Progenitor cell of endocrine pancreas (in vitro differentiated cells): ENCODE measurements at places on chromosomes 4 and X. TPM values are rescaled to one million over a fixed set of nuclear protein-coding genes. Genes with fewer than 3 reads are reported as not detected.

- no peak overlapping the region for H3K27ac ChIP-seq
- H3K27me3 ChIP-seq = peaks cover 42% of the 10 kb centered on the region
- DNase-seq = peak; percentile 77
Observed at GRCh38 chr4:8675383-8675782, 82.8 kb downstream of the CPZ start.

Gene BBS12
- 4.6 and 4.9 TPM in 2 replicates for total RNA-seq

GRCh38 chr4:23337292-23337691 is 552.6 kb downstream of the PPARGC1A start:
- H3K4me3 ChIP-seq = no peak overlapping the region
- no peaks in the 10 kb centered on the region for H3K27me3 ChIP-seq
- no peaks in the 10 kb centered on the region for H3K36me3 ChIP-seq
- peaks cover 3% of the 10 kb centered on the region for H3K4me1 ChIP-seq
- DNase-seq = no peak
- H3K27ac ChIP-seq = no peak overlapping the region

- DNase-seq = no peak
- H3K4me1 ChIP-seq = no peaks in the 10 kb centered on the region
Observed at GRCh38 chr4:66629927-66630326, 915.4 kb downstream of the CENPC start.

- H3K27ac ChIP-seq = peak overlapping the region; percentile 57
- peaks cover 1% of the 10 kb centered on the region for H3K36me3 ChIP-seq
- peaks cover 62% of the 10 kb centered on the region for H3K4me1 ChIP-seq
- H3K4me3 ChIP-seq = no peak overlapping the region
- no peak for DNase-seq
Observed at GRCh38 chrX:17412692-17413091, 37.7 kb downstream of the NHS start.

- H3K27me3 ChIP-seq = no peaks in the 10 kb centered on the region
- H3K36me3 ChIP-seq = no peaks in the 10 kb centered on the region
- peaks cover 5% of the 10 kb centered on the region for H3K4me1 ChIP-seq
Observed at GRCh38 chr4:101941816-101942358, 151.4 kb downstream of the BANK1 start.

DNA sequence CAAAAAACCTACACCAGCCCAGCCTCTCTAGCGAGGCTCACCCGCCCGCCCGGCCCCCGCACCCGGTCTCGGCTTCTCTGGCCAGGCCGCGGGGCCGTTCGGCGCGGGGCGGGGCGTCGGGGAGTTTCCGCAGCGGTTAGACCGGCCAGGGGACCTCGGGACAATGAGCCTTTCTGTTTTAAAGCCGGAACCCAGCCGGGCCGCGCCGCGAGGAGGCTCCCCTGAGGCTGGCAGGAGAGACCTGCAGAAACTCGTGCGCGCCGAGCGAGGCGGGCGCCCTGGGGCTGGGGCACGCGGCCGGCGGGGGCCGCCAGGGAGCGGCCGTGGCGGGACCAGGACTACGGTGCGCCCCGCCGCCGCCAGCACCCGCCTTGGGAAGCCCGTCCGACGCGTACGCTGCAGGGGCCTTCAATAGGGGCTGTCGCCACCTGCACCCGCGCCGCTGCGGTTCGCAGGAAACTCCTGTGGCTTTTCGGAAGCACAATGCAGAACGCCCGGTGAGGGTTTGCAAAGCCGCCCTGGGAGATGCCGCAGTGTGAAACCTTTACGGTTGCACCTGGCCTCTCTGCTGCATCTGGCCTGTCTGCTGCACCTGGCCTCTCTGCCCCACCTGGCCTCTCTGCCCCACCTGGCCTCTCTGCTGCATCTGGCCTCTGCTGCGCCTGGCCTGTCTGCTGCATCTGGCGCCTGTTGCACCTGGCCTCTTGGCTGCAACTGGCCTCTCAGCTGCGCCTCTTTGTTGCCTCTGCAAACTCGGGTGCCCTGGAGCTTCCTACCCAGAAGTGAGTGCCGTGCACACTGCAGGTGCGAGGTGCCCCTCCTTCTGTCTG is 63.9 kb downstream of the TRAPPC11 start:
- H3K27me3 ChIP-seq = peaks cover 5% of the 10 kb centered on the region
- H3K4me3 ChIP-seq = peak overlapping the region; percentile 72
- no peaks in the 10 kb centered on the region for H3K36me3 ChIP-seq
- peaks cover 7% of the 10 kb centered on the region for H3K4me1 ChIP-seq

DNA sequence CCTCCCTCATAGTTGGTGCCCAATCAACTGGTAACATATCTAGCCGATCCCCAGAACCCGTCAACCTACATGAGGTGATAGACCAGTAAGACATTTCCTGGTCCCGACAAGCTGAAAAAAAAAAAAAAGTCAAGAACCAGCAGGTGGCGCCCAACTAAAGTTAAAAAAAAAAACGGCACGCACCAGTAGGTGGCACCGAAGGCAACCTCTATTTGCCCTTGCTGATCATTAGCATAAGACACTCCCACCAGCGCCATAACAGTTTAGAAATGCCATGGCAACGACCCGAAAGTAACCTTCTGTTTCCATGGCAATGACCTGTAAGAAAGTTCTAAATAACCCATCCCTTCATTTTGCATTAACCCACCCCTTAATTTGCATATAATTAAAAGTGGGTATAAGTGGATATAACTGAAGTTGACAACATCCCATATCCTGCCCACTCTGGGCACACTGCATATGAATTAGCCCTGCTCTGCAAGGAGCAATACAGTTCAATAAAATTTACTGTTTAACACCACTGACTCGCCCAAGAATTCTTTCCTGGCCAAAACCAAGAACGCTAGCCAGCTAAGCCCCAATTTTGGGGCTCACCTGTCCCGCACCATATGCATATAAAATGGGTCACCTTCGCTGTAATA is 83.9 kb upstream of the SPANXB1 start:
- no peak overlapping the region for H3K4me3 ChIP-seq
- H3K36me3 ChIP-seq = no peaks in the 10 kb centered on the region
- no peaks in the 10 kb centered on the region for H3K27me3 ChIP-seq
- peaks cover 4% of the 10 kb centered on the region for H3K4me1 ChIP-seq

DNA sequence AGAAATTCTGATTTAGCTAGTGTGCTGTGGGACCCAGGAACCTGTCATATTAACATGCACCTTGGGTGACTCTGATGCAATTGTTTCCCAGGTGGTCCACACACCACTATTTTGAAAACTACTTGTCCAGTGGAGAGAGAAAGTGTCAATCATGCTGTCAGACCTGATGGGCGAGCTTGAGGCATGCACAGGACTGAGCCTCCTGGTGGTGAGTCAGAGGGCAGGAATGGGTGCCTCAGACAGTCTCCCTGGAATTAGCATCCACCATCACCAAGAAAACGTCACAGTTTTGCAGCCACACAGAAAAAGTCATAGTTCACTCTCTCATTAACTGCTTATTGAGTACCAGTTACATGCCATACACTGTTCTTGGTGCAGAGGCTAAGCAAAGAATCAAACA is 181.8 kb upstream of the MAOA start:
- DNase-seq = no peak
- H3K4me3 ChIP-seq = no peak overlapping the region
- H3K4me1 ChIP-seq = no peaks in the 10 kb centered on the region
- no peaks in the 10 kb centered on the region for H3K36me3 ChIP-seq
- no peak overlapping the region for H3K27ac ChIP-seq

DNA sequence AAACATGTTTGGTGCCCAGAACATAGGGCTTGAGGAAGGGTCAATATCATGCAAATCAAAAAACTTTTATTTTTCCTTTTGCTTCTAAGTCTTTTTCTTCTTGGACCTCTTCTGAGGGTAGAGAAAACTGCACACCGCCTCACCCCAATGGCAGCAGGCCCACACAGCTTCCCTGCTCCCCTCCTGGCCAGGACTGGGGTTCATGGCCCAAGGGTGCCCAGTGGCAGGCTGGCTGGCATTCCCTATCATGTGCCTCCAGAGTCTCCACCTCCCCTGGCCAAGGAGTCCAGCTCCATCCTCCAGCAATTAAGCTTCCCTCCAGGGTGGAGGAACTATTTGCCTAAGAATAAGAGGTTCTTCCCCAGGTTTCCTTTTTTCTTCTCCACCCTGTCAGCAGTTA is 529.6 kb upstream of the SPANXN1 start:
- H3K27me3 ChIP-seq = no peaks in the 10 kb centered on the region
- no peaks in the 10 kb centered on the region for H3K36me3 ChIP-seq
- no peak overlapping the region for H3K27ac ChIP-seq
- DNase-seq = no peak

Gene UCHL1
- 270 and 317 TPM in 2 replicates for total RNA-seq

Gene FUNDC1
- total RNA-seq = 19.7 and 21.1 TPM in 2 replicates

DNA sequence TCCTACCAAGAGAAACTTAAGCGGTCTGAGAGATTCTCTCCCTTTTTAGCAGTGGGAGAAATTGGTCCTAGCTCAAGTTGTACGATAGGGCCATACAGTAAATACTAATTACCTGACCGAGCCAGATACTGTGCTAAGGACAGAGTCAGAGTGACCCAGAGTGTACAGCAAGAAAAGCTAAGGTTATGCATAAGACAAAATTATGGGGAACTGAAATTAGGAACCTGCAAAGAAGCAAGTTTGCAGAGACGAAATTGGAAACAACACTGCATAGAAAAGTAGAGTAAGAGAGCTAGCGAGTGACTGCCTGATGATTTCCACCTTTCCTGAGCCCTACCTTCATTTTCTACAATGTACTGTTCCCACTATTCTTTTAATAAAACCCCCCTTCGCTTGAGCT is 278.1 kb downstream of the NKX6-1 start:
- H3K4me1 ChIP-seq = peaks cover 4% of the 10 kb centered on the region
- H3K36me3 ChIP-seq = no peaks in the 10 kb centered on the region
- no peak overlapping the region for H3K27ac ChIP-seq
- no peak for DNase-seq

Gene TEC
- total RNA-seq = 3.4 and 4.0 TPM in 2 replicates
